ENCODE measurements at places on chromosomes 16 and 17.
A peak's percentile ranks its signal among the peaks of the same experiment; 100 is the strongest.

DNA sequence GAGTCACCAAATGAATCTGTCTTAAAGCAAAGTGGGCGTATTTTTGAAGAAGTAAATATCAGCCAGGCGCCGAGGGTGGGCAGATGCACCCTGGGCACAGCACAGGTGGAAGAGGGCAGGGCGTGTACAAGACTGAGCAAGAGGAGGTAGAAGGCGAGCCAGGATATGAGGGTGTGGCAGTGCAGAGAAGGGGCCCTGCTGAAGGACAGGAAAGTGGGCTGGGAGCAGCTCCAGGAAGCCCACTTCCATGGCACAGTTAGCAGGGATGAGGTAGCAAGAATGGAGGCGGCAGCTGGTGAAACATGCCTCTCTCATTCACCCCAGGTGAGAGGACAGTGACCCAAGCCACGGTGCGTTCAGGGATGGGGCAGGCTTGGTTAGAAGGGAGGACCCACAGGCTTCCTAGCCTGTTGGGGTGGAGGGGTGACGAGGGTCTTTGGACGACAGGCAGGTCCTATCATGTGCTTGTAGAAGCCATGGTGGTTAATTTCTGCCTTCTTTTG lies 149.3 kb downstream of the CLEC16A start:
- no peak for DNase-seq

DNA sequence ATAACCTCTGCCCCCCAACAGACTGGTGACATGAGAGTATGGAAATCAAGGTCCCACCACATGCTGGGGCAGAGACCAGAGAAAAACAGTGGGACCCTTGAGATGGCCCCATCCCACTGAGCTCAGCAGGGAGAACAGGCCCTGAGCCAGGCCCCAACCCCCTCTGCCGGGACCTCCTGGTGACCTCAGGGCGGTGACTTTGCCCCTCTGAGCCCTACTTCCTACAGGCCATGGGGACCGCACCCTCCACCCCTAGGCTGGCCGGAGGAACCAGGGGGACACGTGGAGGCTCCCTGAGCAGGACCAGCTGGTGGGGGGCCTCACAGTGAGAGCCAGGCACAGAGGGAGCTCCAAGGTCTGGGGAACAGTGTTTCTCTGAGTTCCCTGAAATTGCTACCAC lies 13.8 kb upstream of the SRRM2 start:
- no peak for DNase-seq

GRCh38 chr17:40323391-40324381 lies 14.7 kb downstream of the RARA start:
- no peak for DNase-seq

DNA sequence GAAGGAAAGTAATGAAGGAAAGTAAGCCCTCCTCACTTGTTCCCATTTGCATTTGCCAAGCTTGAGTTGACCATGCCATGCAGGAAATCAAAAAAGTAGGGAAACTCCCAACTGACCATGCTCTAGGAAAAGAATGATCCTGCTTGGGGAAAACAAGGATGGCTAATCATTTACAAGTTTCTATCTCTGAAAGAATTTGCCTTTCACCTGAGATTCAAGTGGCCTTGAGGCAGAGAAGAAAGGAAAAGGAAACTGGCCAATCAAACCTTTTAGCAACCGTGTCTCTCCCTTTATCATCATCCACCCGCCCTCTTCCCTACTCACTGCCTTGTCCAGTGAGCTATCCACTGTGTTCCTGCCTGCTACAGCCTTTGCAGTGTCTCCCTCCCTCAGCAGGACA lies 757.2 kb upstream of the SOX9 start:
- no peak for DNase-seq

DNA sequence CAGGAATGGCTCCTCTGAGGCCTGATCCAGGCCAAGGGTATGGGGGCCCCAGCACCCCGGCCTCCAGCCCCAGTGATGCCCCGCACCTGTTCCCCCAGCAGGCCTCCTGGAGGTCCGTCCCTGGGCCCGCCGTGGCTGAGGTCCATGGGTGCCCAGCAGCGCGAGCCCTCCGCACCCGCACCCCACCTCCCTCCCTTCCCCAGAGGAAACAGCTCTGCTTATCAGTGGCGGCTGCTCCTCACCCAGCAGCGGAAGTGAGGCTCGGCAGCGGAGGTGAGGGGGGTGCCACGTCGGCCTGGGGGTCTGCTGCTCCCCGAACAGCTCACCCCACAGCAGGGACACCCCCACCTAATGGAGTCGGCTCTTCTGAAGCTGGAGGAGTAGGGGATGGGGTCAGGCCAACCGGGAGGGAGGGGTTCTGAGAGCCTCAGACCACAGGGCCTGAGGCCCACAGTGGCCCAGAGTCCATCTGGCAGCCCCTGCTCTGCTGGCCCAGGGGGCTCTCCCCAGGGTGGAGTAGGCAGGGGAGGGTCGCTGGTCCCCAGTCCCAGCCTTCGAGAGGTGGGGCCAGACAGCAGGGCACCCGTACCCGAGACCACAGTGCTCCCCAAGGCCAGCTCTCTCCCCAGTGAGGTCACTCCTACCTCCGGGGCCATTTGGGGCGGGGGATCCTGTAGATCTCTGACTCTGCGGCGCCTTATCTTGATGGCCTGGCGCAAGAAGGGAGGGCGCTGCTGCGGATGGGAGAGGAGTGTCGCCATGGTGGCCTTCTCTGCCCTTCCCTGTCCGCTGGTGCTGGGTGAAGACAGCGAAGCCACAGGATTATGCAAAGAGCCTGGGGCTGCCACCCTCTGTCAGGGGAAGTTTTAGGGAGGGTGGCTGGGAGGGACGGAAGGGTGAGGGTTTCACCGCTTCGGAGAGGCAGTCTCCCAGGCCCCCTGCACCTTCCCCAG lies at the start of gene UNC13D:
Gene UNC13D (minus strand): TSS at position 828 of the 953 bp plus-strand sequence. CDS start 67 bp downstream, at position 761.
- peak; percentile 25 for DNase-seq

DNA sequence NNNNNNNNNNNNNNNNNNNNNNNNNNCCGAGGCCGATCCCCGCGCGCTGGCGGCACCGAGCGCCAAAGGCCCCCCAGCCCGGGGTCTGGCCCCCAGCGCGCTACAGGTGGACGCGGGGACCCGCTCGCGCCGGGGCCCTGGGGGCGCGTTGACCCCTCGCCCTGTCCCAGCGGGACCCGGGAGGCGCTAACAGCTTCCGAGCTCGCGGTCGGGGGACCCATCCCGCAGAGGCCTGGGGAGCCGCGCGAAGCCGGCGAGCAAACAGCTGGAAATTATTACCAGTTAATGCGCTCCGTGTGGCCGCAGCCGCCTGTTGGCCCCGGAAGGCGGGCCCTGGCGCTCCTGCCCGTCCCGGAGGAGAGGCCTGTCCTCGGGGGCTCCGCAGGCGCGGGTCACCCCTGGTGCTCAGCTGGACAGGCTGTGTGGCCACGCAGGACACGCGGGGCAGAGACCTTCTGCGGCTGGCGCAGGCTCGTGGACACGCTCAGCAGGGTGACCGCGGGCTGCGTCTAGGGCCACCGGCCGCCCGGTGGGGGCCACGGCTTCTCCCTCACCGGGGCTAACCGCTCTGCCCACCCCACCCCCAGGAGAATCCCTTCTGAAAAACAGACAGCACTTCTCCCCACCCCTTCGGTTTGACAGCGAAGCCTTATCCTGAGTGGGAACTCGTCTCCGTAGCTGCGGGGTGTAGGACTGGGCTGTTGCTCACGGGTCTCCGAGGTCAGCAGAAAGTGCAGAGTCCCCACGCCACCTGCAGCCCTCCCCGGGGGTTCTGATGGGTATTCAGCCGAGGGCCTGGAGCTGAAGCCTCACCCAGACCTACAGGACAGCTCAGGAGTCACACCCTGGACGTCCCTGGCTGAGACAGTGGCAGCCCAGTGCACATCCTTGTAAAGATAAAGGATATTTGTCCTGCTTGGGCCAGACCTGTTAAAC lies 138.7 kb upstream of the RPH3AL start:
- peak; percentile 83 for DNase-seq

- no peak for DNase-seq
These were observed 523.5 kb upstream of the SALL1 start for GRCh38 chr16:51674615-51675014.

DNA sequence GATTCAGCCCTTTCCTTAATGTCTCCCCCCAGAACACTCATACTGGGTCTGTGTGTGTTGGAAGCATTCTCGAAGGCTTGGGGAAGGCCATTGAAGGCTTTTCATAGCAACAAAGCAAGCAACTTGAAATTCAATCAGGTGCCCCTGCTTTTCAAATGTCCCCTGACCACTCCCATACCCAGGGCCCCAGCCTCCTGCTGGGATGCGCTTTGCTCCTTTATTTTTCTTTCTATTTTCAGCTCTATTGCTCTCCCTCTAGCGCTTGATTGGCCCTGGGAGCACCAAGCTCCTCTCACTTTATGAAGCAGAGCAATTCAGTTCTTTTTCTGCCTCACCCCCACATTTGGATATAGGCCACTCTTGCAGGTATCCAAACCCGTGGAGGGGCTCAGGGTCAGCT lies 92.0 kb downstream of the WSCD1 start:
- no peak for DNase-seq
